ENCODE measurements at places on chromosomes 7 and 10. TPM values are rescaled to one million over a fixed set of nuclear protein-coding genes. Genes with fewer than 3 reads are reported as not detected.

Gene ADIRF
- total RNA-seq: 10.1 TPM

Gene CLEC2L
- total RNA-seq: 2.8 TPM

Gene TAS2R3
- total RNA-seq: 4.2 TPM

Gene EN2
- total RNA-seq: 0.11 TPM
